ENCODE measurements at places on chromosomes 7 and 10.

DNA sequence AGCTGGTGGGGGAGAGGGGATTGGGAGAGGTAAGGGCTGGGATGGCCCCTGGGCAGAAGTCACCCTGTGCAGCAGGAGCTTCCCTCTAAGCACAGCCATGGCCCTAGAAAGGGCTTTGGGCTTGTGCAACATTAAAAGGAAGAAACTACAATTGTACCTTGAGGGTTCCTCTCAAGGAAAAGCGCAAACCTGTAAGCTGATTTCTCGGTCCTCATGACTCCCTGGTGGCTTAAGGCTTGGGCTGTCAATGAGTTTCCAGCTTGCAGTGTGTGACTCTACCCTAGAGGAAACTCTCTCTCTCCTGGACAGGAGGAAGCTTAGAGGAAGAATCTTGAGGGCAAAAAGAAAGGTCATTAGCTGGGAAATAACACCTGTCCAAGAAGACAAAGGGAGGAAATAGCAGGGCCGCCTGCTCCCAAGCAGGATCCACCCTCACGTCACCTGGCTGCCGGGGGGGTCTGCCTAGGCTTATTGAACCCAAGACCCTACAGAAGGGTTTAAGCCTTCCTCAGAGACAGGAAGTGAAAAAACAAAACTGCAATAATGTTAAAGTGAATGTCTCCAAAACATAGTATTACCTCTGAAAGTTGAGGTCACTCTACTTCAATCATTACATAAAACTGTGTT lies 112.5 kb downstream of the WDR11 start:
- DNase-seq: no peak

DNA sequence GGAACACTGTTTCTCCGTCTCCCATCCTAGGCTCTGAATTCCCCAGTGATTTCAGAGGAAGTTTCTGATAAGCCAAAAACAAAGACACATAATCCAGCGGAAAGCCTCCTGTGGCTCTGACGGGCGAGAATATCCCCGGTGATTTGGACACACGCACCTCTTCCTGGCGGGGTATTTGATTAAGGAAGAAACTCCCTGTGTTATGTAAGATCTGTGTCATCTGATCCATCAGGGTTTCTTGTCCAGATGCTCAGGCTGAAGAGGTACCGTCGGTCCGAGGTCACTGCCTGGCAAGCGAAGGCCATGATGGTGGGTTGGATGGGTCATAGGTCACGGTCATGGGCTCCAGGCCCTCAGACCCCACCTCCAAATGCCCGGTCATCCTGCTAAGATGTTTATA lies 39.6 kb upstream of the DNAJB6 start:
- no peak for DNase-seq

DNA sequence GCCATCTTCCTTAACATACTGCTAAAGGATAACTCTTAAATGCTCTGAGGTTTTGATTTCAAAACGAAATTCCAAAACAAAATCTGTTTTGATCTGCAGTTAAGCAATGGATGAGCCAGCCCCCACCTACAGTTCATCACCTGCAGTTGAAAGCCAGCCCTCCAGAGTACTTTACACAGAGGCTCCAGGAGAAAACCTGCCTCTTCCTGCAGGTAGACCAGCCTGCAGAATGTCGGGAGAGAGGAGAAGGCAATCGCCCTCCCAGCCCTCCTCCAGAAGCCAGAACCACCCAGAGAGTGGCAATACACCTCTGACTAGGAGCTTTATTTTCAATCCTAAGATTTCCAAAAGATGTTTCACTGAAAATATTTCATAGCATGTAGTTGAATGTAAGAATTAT lies 798.1 kb downstream of the GATA3 start:
- no peak for DNase-seq

DNA sequence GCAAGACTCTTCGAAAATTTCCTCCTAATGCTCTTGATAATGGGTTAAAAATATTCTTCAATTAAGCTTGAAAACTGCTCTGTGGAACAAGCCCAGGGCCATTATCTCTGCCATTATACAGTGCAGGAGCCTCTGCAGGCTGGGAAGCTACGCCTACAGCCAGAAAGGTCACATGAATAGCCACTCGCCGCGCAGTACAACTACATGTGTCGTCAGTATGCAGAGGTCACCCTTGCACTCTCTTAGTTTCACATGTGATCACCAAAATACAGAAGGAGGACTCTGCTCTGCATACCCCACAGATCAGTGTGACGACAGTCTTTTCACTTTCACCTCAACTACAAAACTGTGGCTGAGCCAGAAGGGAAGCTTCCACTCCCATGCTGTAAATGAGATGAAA lies 141.8 kb upstream of the C1QL3 start:
- DNase-seq: no peak

DNA sequence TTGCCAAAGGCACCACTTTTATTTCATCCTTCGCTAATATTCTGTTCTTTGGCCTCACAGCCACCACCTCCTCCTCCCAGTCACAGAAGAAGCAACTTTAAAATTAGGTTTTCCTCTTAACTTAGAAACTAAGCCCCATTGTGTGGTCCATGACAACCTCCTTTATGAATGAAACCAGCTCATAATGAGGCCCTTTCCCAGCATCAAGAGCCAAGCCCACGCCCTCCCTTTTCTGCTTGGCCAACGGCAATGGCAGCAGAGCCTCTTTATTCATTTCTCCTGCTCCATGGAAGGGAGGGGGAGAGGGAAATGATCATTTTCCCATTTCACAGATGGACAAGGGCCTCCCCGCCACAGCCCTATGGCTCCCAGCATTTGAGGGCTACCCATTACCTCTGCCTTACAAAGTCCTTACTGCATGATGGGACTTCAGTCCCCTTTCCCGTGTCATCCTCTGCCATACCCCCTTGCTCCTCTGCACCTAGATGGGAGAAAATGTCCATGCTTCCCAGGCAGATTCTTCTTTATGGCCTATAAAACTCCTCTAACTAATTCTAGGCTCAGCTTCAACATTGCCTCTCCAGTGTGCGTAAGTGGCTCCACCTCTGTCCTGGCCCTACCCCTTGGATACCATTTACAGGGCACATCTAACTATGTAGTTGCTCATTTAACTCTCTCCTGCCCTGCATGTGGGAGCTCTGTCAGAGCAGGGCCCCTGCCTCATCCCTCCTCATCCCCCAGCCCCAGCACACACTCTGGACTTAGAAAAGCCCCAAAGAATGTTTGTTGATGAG lies 475.5 kb downstream of the RPS24 start:
- DNase-seq: no peak

GRCh38 chr7:134120405-134120804 lies 6.7 kb upstream of the LRGUK start:
- DNase-seq: no peak

DNA sequence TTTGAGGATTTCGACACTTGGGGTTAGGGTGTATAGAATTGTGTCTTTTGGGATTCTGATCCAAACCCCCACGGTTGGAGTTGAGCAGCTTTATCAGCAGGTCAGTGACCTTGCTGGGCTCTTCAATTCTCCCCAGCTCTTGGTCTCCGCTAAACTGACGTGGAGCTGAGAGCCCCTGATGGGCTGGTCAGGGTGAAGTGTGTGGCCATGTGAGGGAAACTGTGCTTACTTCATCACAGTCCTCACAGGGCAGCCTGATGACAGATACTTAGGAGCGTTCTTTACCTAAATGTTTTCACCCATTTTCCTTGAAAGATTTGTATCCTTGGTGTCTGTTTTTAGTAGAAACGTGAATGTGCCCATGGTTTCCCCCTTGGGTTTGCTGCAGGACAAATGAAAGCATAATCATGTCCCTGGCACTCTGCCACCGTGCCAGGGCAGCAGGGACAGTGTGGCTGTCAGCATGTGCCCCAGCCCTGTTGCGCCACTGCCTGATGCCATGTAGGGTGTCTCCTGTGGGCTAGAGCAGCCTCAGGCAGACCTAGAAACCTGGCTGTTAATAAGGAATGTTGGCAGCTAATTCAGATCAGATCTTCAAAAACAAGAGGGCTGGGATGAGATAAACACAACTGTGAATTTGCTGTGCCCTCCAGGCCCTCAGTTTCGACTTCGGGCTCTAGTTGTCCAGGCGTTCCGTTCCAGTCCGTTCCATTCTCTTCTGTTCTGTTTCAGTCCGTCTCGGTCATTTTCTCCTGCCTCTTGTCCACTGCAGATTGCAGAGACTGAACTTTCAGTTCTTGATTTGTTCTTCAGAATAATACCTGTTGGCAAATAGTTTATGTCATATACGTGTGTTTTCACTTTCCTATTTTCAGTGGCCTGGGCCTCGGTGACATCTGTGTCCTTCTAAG lies 96.8 kb downstream of the TRRAP start:
- DNase-seq: no peak
